ENCODE measurements at places on chromosomes 5 and 9.

DNA sequence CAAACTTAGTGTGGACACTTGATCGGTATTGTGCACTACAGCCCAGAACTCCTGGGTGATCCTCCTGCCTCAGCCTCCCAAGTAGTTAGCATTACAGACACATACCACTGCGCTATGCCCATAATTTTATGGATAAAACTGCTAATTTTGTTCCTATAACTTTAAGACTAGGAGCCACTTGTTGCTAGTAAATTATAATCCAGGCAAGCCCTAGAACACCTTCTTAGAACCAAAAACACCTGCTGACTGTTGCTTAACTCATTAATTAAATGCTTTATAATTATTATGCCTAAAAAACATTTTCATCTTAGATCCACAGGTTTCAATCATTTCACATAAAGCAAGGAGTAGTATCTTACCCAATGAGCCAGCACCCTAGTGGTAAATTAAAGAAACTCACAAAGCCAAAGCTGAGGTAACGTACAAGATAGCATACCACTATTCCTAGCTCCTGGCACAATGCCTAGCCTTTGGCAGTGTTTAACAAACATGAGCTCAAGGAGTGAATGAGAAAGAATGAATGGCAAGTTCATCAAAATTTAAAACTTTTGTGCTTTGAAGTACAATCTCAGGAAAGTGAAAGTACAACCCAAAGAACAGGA lies 5.4 kb downstream of the MRPS27 start:
- no peak for DNase-seq

GRCh38 chr5:173153842-173154241 lies 9.5 kb downstream of the BNIP1 start:
- DNase-seq, result no peak

DNA sequence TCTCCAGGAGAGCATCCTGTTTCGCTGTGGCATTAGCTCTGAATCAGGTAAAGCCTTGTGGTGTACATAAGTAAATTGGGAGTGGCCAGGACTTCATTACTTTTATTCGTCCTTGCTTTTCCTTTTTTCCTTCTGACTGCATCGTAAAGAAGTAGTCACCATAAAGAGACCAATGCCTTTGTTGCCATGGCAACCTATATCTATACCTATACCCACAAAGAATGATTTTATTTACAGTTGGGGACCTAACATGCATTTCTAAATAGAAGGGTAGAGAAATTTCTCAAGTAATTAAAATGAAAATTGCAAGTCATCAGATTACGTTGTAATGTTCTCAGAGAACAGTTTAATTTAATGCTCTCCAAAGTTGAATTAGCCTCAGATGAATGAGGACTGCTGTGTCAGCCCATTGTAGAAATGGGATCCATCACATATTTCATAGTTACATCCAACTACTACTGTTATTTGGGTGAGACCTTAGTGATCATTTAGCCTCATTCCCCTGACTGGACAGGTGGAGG lies 18.6 kb downstream of the PTCD2 start:
- DNase-seq, result no peak

DNA sequence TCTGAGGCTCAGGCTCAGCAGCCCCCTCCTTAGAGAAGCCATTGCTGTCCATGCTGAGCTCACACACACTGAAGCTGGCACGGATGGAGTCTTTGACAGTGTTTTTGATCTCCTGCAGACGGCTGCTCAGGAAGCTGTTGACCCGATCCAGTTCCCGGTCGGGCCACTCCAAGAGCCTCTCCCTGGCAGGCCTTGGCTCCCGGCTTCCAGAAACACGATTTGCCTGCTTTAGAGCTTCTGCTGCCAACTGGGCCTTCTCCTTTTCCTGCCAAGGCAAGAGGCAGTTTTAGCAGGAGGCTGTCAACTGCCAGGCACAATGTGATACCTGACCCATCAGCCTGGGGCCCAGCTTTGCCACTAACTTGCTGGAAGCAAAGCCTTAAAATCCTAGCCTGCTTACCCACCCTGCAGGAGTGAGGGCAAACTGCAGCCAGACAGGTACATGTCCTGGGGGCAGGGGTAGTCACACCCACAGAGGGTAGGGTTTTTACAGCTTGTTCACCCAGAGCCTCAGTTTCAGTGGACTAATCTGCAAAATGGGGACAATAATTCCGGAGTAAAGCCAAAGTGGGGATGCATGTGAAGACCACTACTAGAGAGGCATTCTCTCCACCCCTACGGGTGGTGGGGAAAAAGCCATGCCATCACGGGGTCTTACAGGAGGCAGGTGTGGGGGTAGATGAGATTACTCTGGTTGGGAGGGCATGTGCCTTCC lies 8.3 kb upstream of the DDX41 start:
- no peak for DNase-seq

DNA sequence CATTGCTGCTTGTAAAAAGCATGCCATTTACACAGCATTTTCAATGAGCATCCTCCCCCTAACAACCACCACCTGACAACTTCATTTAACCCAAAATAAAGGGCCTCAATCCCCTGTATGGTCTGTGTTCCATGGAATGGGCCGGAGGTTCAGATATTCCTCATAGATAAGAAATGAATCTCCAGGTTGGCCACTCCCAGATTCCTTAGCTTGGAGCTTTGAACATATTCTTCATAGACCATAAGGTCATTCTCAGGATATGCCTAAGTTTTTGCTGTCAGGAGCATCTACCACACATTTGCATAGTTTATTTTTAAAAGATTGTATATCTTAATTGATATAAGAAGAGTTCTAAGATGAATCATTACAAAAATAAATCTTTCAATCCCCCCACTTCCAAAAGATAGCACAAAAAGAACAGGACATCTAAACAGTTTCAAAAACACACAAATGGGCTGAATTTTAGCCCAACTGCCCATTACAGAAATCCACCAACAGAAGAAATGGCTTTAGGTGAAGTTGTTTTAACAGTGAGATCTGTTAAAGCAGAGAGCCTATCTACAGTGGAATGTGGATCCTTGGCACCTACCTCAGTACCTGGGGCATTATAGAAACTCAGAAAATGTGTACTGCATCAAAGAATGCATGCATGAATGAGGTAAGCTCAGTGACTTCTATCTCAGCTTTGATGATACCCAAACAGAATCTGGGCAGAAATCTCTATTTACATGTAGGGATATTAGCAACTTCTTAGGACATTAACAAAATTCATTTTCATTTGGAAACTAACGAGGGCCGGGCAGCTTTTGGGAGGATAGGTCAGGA lies 179.8 kb downstream of the SEC61B start:
- DNase-seq, result no peak

DNA sequence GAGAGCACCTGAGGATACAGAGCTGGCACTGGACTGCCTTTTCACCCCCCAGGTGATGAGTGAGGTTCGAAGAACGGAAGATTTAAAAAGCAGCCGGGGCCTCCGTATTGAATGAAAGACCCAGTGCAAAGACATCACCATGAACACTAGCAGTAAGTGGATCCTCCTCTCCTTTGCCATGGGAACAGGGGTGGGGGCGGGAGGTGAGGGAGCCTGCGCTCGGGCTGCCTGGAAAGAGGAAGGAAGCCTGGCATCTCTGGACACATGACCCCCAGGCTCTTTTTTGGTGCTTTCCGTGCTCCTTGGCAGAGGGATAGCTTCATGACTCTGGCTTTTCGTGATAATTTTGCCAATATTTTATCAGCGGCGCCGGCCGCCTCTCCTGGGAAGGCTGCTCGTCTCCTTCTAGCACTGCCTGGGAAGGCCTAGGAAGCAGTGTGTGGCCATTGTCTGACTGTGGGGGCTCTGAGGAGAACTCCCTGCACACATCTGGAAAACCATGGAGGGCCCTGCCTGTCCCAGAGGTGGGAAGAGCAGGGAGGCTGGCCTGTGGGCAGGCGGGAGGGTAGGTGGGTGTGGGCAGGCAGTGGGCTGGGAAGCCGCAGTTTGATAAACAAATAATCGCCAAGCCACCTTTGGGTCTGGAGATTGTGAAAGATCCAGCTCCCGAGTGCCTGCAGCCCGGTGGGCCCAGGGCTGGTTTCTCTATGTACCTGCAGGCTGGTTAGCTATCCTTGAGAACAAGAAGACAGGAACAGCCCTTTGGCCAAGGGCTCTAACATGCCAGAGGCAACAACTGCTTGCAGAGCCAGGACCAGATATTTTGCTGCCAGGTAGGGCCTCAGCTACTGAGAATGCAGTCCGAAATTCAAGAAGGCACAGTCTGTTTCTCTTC lies 911 bp downstream of the ABLIM3 start:
- no peak for DNase-seq

- DNase-seq, result no peak
Measured at GRCh38 chr5:54529565-54529964, 12.0 kb downstream of the SNX18 start.

DNA sequence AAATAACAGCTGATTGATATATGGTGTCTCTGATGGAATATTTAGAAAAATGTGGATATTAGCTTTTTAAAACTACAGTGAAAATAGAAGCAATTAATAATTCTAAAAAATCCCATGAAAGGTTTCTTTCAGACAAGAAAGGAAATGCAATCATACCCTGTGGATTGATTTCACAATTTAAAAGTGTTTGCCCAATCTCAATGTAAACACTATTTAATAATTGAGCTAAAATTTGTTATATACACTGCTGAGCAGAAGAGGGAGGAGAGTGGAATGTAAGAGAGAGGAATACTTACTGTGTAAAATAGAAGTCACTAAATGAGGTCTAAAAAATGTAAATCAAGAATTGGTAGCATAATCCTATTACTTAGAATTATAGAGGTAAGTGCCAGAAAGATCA lies 76.9 kb downstream of the FEM1C start:
- DNase-seq, result no peak

DNA sequence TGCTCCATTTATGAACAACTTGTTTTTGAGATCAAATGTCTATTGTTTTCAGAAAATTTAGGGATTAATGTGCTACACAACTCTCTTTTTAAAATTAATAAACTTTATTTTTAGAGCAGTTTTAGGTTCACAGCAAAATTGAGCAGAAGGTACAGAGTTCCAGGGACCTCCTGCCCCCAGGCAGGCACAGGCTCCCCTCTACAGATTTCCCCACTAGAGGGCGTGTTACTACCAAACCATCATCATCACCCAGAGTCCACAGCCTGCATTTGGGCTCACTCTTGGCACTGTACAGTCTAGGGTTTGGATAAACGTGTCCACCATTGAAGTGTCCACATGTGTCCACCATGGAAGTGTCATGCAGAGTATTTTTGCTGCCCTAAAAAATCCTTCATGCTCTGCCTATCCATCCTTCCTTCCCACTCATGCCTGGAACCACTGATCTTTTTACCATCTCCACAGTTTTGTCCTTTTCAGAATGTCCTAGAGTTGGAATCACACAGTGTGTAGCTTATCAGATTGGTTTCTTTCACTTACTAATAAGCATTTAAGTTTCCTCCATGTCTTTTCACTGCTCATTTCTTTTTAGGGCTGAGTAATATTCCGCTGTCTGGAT lies 61.7 kb downstream of the MRPL36 start:
- DNase-seq, result no peak

- DNase-seq, result no peak
Measured at GRCh38 chr5:123929055-123929474, 417.1 kb downstream of the CSNK1G3 start.

- DNase-seq, result no peak
Measured at GRCh38 chr5:132681983-132682382, 8.2 kb downstream of the IL4 start.

DNA sequence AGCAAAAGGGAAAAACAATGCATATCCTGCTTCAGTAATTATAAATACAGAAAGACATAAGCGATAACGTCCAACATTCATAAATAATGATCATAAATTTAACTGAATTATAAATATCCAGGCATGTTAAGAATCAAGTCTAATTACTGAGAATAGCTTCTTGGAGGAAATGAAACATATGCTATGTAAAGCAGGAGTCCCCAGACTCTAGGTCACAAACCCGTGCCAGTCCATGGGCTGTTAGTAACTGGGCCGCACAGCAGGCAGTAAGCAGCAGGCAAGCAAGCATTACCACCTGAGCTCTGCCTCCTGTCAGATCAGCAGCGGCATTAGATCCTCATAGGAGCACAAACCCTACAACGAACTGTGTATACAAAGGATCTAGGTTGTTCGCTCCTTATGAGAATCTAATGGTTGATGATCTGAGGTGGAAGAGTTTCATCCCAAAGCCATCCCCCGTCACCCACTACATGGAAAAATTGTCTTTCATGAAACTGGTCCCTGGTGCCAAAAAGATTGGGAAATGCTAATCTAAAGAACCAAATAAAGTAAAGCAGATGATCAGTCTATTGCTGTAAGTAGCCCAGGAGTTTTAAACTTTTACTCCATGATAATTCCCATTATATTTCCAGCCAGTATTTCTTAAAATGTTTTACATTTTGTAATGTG lies 50.4 kb downstream of the CERT1 start:
- no peak for DNase-seq

GRCh38 chr5:145976431-145977155 lies 40.2 kb downstream of the SH3RF2 start:
- DNase-seq, result no peak

- no peak for DNase-seq
Measured at GRCh38 chr5:74441616-74442015, 198.9 kb downstream of the ENC1 start.

DNA sequence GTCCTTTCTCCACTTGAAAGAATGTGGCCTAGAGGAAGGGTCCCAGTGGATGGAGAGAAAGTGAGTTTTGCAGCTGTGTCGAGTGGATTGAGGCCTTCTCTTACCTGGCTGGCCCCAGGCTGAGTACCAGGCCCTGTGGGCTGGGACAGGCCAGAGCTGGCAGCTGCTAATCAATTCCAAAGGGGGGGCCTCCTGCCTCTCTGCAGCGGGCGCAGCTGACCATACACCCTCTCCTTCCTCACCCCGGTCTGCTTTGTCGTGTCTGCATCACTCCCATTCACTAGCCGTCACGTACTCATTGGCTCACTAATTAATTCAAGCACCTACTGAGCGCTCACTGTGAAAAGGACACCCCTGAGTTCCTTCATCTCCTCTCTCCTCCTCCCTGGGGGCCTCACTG lies 58.4 kb upstream of the PITX1 start:
- DNase-seq, result no peak

DNA sequence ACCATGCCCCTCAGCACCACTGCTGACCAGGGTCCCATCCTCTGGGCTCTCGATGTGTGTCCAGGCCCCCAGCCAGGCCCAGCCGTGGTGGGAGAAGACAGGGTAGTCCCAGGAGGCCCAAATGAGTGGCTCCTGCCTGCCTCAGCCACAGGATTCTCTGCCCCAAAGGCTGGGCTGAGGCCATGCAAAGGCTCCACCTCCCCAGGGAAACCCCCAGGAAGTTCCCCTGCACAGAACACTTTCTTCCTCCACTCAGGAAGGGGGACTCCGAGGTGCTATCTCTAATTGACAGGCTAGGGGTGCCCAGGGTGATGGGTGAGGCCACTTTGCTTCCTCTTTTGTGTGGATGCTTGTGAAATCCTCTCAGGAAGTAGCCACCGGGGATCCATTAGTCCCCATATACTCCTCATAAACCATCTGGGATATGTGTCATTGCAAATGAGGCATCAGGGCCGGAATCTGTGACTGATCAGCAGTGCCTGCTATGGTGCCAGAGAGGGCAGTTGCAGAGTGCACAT lies 23.1 kb upstream of the TDRD7 start:
- no peak for DNase-seq

GRCh38 chr9:122350577-122351355 lies 20.1 kb upstream of the PTGS1 start:
- DNase-seq, result peak; percentile 59

GRCh38 chr5:144794922-144795321 lies 624.2 kb downstream of the KCTD16 start:
- DNase-seq, result no peak

All from stimulated activated CD8-positive, alpha-beta memory T cell treated with anti-CD3 and anti-CD28 coated beads, Interleukin-2, amount 100 ng/mL, for 1 hour (primary cell).